NCI-H2171 (cell line): ENCODE measurements at places on chromosomes 3 and 15.

DNA sequence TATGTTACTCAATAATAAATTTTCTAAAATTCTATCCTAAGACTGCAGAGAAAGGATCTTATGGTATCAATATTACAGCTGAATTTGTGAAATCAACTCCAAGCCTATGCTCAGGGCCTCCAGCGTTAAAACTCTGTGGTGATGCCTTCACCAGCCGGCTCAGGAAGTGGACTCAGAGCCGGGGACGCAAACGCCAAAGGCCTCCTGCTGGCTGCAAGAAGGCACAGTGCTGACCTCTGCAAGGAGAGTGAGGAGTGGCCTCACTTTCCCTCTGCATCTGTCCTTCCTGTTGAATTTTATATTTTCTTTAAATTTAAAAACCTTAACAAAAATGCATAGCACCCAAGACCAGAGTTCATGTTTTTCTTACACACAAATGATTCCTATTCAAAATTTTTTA lies 48.5 kb downstream of the HERC2 start:
- DNase-seq: no peak

- DNase-seq: no peak
These were observed 194.8 kb upstream of the PFN2 start for GRCh38 chr3:150165396-150166094.

- DNase-seq: no peak
These were observed 8.4 kb upstream of the NMNAT3 start for GRCh38 chr3:139686206-139686605.

DNA sequence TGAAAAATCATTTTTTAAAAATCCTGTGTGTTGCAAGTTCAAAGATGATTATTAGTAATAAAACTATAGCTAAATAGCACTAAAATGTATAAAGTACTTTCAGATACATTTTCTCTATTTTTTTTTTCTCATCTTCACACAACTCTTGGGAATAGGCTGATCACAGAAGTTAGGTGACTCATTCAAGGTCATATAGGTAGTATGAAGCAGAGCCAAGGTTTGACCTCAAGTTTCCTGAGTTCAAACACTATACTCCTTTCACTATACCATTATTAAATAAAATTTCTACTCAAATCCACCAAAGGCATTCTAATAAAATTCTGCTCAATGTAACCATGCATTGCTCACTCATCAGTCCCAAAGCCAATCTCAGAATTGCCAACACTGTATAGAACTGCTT lies 21.3 kb downstream of the FRMD5 start:
- no peak for DNase-seq

- DNase-seq: no peak
These were observed 149.5 kb downstream of the DNAJB8 start for GRCh38 chr3:128317101-128317697.

DNA sequence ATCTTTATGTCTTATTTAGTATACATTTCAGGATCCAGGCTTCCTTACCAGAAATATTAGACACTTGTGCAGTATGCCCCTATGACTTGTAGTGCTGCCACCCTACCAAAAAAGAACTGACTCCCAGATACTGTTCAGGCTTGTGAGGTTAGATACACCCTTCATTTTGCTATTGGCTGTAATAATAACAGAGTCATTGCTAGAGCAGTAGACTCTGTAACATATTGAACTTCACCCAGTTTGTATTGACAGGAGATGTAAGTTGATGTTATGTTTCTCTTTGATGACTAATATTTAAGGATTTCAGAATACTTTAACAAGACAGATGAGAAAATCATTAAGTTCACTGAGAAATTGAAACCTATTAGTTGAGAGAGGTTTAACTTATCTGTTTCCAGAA lies 32.9 kb downstream of the RNF111 start:
- DNase-seq: no peak

DNA sequence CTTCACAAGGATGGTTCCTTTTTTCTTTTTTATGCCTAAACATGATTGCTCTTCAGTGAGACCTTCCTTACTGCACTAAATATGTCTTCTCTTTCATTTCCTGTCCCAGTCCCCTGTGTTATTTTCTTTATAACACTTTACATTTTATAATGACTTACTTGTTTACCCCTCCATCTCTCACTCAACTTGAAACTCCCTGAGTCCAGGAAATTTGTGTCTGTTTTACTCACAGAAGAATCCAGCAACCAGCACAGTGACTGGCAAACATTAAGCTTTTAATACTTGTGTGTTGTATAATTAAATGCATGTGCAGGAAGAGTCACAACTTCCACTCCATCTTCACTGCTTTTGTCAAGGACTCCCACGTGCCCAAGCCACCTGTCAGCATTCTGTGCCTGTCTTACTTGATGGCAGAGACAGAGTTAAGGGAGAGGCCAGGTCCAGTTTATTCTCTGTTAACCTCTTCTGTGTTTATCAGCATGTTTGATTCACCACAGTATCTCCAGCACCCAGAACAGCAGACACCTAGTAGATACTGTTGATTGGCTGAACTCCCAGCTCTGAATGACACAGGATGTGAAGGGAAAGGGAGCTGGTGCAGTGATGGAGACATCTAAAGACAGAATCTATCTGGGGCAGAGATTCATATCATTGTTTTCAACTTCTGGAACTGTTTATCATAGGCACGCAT lies 42.8 kb downstream of the SSR3 start:
- DNase-seq: no peak

DNA sequence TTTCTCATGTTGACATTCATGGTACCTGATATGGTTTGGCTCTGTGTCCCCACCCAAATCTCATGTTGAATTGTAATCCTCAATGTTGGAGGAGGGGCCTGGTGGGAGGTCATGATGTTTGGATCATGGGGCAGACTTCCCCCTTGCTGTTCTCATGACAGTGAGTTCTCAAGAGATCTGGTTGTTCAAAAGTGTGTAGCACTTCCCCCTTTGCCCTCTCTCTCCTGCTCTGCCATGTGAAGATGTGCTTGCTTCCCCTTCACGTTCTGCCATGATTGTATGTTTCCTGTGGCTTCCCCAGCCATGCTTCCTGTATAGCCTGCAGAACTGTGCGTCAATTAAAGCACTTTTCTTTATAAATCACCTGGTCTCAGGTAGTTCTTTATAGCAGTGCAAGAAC lies 3.3 kb upstream of the UBL7 start:
- DNase-seq: no peak

DNA sequence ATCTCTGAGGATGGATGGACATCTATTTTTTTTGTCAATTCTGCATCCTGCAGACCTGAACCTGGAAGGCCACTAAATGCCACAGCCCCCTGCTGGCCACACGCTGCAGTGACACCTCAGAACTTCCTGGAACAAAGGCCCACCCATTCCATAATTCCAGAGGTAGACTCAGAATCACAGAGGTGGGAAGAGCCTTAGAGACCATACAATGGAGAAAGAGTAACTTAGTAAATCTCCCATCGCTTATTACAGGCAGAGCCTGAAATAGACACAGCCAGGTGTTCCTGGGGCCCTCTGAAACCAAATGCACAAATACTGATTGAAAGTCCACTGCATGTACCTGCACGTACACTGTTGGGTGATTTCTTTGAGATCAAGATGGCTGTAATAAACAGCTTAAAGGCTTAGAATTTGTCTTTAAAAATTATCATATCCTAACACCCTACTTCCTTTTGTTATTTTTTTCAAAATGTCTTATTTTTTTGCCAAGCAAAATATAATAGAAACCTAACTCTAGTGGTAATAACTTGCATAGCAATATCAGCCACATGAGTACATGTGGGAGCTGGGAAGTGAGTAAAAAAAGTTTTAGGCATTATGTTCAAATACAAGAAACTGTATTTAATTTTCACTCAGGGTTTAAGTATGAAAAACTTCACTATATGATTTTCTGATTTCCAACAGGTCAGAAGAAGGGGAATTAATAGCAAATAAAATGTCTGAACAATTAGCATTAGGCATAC lies 62.7 kb downstream of the EOMES start:
- DNase-seq: no peak

GRCh38 chr3:43262194-43262593 lies 24.1 kb upstream of the SNRK start:
- no peak for DNase-seq

GRCh38 chr3:134111616-134112015 lies 81.9 kb upstream of the SLCO2A1 start:
- no peak for DNase-seq

DNA sequence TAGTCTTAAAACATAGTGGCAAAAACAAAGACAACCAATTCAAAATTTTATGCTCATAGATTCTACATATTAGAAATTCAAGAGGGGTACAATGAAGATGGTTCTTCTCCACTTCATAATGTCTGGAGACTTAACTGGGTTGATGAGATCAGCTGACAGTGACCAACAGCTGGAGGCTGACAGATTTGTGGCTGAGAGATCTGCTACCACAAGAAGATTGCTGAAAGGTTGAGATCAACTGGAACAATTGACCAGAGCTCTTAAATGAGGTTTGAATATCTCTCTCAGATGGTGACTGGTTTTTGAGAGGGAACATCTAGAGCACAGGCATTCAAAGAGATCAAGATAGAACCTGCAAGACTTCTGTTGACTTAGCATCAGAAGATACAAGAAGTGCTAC lies 254.1 kb upstream of the ARPP21 start:
- no peak for DNase-seq

- DNase-seq: no peak
These were observed 100.8 kb upstream of the SOX2 start for GRCh38 chr3:181610973-181611265.

GRCh38 chr3:172449466-172450149 lies 1.4 kb upstream of the GHSR start:
- DNase-seq: no peak

GRCh38 chr15:85623315-85624049 lies 171.2 kb downstream of the KLHL25 start:
- no peak for DNase-seq

- no peak for DNase-seq
These were observed 113.8 kb upstream of the EPHA6 start for GRCh38 chr3:96700322-96701315.

GRCh38 chr3:60220768-60221167 lies 1030.5 kb downstream of the FHIT start:
- DNase-seq: no peak

DNA sequence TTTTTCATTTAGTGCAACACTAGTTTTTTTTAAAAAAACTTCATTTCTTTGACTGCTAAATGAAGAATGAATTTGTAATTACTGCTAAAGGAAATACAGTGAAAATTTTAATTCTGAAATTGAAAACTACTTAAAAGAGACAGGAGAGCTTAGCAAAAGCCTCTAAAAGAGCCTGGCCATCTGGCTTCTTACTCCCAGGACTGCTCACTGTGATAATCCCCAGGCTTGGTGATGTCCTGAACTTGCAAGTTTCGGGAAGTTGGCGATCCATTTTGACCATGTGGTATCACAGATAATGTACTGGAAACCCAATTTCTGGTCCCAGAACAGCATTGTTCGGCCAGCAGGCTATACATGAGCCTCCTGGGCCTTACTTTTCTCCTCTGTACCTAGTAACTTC lies 292.1 kb downstream of the FGF12 start:
- DNase-seq: no peak

DNA sequence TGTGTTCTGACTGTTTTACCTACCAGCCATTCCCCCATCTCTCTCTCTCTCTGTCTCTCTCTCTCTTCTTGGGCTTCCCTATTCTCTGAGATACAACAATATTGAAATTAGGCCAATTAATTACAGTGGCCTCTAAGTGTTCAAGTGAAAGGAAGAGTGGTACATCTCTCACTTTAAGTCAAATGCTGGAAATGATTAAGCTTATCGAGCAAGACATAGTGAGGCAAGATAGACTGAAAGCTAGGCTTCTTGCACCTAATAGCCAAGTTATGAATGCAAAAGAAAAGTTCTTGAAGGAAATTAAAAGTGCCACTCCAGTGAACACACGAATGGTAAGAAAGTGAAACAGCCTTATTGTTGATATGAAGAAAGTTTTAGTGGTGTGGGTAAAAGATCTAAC lies 21.3 kb downstream of the SNRK start:
- no peak for DNase-seq

DNA sequence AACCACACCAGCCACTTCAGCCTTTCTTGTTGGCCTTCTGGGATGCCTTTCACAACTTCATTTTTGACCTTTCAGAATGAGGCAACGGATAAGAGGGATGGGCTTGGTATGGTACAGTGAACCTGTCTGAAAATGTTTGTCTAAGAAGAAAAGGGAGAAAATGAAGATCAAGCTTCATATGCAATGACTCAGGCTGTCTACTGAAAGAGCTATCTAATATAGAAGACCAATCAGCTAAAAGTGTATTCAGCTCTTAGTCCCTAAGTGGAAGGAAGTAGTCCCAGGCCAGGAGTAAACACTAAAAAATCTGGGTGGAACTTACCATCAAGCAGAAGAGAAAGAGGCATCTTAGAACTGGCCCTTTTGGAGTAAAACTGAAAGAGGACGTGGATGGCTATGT lies 12.2 kb upstream of the UPK1B start:
- no peak for DNase-seq

DNA sequence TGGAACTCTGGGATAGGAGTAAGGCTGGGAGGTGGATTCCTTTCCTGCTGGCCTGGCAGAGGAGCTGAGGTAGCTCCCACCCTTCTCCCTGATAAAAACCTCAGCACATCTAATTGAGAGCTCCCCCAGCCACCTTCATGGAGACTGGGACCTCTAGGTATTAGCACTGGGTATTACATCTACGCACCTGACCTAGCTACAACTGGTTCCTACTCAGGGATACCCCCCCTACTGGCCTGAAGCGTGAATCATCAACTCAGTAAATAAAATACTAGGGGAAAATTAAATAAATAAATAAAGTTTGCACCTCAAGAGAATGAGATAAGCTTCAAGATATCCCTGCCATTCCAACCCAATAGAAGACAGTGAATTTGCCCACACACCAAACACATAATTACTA lies 140.4 kb downstream of the NEK10 start:
- DNase-seq: no peak

GRCh38 chr3:124960105-124960504 lies 25.6 kb upstream of the MUC13 start:
- DNase-seq: no peak

DNA sequence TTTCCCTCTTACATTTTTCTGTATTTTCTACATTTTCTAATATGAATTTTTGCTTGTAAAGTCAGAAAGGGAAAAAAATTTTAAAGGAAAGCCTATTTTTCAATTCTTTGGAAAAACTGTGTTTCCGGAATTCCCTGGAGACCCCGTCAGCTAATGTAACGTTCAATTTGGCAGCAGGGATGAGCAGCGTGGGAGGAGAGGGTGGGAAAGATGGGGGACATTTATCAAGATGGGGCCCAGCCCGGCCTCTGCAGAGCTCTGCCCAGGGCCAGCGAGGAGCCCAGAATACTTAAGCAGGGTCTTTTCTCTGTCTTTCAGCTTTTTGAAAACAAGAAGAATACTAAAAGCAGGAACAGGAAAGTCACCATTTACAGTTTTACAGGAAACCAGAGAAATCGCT lies 129.0 kb downstream of the LRRK1 start:
- DNase-seq: no peak

DNA sequence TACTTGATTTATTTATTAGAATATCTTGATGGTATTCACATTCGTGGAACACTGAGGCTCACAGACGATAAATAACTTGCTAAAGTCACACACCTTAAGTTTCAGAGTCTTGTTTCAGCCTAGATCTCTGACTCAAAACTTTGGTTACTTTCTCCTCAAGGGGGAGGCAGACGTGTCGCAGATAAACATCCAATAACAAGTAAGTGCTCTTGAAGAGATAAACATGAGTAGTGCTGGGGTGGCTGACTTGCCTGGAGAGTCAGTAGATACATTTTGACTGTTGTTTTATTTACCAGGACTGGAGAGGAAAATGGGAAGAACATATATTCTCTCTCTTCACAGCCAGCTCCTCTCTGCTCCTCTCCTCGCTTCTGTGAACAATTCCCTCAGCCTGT lies 31.3 kb downstream of the FBXO45 start:
- DNase-seq: no peak
